ENCODE measurements at places on chromosomes 6 and 20.
A peak's percentile ranks its signal among the peaks of the same experiment; 100 is the strongest.

DNA sequence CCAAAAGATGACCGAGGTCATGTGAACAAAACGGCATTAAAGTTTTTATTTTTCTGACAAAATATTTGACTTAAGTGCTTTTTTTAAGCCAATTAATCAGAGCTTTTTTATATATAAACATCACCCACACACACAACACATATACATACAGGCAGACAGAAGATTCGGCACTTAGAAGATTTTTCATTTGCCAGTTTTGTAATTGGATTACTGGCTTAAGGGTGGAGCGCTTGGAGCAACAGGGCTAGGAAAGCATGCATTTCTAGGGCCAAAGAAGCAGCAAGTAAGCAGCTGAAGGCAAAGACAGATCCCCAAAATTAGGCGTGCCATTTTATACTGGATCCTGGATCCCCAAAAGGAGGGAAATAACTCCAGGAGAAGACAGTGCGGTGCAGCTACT, 30.3 kb downstream of the SAMD5 start:
- DNase-seq = no peak

- no peak for DNase-seq
Measured at GRCh38 chr20:48667889-48668413, 159.8 kb downstream of the PREX1 start.

- DNase-seq = no peak
Measured at GRCh38 chr6:15949982-15950381, 178.9 kb upstream of the MYLIP start.

DNA sequence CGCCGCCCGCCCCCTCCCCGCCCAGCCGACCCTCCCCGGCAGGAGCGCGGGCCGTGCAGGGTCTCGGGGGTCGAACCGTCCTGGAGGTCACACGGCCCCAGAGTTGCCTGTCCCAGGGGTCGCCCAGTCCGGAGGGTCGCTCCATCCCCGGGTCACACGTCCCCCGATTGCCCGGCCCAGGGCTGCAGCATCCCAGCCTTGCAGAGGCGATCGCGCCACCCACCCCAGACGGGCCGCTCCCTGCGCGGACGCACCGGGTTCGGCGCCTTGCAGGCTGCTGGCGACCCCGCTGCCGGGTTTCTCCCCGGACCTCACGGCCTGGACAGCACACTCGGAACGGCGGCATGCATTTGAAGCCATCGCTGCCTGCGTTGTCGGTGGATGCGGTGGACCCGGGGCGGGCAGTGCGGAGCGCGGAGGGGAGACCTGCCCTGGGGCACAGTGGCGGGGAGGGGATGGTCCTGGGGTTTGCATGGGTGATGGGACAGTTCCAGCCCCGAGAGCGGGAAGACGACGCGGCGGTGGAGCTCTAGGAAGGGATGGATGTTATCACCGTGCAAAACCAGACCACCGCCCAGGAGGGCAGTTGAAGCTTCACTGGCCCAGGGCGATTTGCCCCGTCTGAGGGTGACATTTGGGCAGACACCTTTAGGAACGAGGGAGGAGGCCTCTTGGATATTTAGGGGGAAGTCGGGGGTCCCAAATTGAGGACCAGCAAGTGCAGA, 22.7 kb upstream of the FRMD1 start:
- DNase-seq = no peak

DNA sequence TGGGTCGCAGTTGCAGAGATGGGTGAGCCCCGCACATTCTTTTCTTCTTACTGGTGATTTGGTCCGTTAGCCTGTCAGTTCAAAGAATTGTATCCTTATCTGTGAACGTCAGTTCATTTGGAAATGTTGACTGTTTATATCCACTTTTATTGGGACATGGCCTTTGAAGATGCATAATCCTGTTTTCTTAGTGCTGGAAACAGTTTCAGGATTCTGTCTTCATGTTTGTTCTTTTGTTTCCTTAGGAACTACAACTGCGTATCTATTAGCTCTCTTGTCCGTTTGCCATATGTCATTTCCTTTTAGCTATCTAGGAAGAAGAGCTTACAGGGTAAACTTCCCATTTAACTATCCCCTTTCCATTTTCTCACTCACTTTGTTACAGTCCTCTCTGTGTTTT, 35.0 kb upstream of the TULP1 start:
- DNase-seq = no peak

DNA sequence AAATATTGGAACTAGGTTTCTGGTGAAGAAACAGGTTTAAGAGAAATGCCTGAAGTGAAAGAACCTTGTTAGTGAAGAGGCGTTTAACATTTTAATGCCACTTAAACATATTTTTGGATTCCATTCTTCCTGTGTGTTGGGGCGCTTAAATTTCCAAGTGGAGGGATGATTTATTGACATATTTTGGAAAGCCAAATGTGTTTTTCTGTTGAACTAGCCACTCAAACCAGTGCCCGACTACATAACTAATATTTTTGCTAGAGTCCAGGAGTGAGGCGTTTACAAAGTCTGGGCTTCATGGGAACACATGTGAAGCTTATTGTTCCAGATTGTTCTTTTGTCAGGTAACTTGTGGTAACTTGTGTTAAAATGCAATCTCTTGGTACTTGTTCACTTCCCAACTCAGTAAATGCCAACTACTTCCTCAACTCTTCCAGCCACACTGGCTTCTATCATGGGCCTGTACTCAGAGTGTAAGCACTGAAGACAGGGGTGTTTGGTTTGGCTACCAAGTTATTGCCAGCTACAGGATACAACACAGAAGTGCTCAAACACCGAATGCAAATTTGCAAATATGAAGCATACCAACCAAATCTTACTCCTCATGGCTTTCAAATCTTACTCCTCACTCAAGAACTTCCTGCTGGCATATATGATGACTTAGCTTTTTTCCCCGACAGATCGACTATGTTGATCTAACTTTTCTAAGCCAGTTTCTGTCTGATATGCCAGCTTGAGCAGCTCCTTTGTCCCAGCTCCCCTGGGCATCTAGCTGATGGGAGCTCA, 2.0 kb upstream of the ZNFX1 start:
- no peak for DNase-seq

DNA sequence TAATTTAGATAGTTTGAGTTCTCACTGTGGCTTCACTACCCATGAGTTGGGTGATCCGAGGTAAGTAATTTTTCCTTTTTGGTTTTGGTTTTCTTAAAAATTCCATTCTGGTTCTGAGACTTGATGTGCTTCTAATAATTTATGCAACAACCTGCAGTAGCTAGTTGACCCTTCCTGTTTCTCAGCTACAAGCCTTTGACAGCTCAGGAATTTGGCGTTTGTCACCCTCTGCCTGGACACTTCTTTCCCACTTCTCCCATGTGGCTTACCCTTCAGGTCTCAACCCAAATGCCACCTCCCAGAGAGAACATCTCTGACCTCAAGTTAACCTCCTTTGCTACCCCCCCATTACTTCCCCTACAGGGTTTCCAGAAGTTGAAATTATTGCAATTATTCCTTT, 49.7 kb upstream of the TSHZ2 start:
- DNase-seq = no peak

- no peak for DNase-seq
Measured at GRCh38 chr6:101689695-101690094, 296.2 kb downstream of the GRIK2 start.

DNA sequence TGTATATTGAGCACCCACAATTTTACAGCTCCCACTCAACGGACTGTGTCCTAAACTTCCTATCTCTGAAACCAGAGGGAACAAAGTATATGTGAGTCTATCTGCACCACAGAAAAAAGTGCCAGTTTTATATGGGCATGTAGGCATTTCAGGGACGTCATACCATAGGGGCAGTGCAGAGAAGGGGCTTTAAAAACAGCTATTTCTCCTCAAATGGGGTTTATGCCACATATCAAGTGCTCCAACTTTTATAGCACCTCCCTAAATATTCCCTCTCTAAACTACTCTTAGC, 28.9 kb upstream of the ASF1A start:
- DNase-seq = no peak

GRCh38 chr6:113854531-113855499, 2.3 kb upstream of the MARCKS start:
- DNase-seq = peak; percentile 97

DNA sequence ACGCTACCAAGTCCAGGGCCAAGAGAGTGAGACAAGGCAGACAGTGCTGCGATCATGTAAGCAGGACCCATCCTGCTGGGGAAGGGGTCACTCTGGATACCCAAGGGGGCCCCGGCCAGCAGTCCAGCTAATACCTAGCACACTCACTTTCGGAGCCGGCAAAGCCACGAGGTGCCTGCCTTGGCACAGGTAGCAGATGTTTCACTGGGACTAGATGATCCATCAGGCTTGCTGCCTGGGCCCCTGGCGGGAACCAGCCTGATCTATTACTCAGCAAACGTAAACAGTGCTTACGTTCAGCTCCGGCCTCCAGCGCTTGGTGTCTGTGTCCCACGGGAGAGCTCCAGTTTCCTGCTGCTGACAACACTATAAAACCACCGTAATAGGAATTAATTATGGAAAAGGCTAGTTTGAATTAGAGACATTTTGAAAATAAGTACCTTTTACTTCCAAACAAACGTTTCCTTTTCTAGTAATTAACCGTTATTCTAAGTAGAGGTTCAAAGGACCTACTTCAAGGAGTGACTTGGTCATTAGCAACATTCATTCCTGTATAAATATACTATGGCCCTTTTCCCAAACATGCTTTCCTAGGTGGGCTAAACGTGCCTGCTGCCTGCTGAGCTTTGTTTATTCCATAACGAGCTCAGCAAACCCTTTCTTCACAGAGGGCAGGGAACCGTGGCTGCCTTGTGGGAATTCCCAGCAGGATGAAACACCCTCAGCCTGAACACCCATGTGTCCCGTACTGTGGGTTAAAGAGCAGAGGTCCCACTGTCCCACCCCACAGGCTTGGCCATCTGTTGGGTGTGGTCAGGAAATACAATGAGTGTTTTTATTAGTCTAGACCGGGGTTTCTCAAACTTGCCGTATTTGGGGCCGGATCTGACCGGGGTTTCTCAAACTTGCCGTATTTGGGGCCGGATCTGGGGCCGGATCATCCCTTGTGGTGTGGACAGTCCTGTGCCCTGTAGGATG, 18.4 kb downstream of the SLC22A23 start:
- no peak for DNase-seq

- no peak for DNase-seq
Measured at GRCh38 chr6:93524671-93525451, 105.5 kb upstream of the EPHA7 start.

GRCh38 chr20:2986466-2986865, 57.0 kb upstream of the GNRH2 start:
- no peak for DNase-seq

- DNase-seq = no peak
Measured at GRCh38 chr20:23118144-23118543, 32.0 kb upstream of the CD93 start.

DNA sequence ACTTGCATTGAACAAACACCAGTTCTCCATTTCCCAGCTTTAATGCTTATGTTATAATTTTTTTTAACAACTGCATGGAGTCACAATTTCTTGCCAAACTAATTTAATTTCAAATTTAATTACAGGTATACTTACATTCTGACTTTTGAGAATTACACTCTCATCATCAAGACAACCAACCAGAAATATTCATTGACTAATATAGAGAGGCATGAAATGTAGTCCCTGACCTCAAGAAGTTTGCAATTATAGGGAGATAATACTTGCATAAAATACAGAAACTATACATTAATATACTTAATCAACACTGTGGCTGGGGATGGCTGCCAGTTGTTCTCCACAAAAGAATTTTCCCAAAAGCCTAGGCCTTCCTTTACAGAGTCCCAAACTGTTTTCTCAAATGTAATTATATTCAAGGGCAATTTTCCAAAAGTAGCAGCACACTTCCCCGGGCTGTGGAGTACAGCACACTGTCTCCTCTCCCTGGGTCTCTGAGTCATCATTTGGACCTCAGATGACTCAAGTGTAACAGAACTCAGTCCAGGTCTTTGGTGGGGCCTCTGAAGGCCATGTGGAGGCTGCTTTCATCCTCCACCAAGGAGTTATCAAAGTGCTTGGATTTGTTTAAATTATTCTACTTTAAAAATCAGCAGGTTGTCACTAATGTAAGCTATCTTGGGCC, 114.1 kb downstream of the KIF16B start:
- peak; percentile 51 for DNase-seq

DNA sequence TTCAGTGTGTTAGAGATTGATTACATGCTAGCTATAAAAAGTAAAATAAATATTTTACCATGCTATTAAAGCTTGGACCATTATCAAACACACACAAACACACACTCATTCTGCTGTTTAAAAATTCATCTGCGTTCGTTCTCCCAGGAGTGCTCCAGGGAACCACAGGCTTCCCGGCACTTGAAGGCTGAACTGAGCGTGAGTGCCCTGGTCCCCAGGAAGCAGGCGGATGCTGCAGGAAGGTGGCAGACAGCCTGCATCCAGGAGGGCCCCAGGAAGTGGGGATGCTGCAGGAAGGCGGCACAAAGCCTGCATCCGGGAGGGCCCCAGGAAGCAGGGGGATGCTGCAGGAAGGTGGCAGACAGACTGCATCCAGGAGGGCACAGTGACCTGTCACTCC, 147.2 kb upstream of the SNX9 start:
- no peak for DNase-seq

DNA sequence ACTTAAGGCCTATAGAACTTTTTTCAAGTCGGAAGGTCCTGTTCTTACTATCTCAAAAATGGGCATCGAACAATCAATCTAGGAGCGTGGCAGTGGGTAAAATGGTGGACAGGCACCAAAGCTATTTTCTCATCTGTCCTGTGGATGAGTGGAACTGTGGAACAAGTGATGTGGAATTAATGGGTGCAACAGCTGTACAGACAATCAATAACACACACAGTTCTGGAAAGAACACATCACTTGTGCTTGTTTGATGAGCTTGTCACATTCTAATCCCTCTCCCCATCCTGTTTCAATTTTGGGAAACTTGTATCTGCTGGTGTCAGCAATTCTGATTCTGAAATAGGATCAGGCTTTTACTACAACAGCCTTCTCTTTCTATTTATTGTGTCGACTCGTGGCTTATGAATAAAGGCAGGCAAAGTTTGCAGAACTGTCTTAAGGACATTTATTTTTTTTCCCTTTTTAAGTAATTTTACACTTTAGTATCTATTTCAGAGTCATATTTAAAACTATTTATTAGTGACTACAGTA, 11.5 kb downstream of the RBM24 start:
- DNase-seq = no peak

DNA sequence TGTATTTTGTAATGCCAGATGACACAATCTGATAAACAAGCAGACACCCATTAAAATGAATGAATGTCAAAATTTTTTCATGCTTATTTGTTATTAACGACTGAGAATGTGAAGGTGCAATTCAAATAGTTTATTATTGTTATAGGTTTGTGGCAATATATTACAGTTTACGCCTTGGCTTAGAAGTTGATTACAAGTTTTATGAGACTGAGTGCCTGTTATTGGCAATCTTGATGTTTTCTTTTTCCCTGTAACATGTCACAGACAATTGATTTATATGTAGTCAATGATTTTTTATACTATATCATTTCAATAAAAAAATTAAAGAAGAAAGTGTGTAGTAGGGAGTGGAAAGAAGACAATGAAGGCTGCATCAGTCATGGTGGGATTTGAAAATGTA, 144.1 kb upstream of the EEF1E1 start:
- no peak for DNase-seq

DNA sequence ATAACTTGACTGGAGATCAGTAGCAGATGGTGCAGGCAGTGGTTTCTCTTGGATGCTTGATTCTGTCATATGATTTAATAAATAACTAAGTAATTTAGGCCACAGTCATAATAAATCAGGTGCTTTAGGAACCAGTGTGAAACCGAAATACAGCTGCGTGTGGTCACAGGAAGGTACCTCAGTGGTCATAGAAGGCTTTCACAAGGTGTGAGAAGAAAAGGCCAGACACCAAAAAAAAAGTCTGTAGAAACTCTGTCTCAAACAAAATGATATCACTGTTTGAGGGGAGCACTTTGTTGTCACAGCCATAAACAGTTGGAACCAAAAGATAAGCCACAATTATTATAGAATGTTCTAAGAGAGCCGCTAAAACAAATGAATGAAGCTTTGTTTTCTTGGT, 56.5 kb downstream of the ARMC2 start:
- no peak for DNase-seq

GRCh38 chr6:154830771-154831170, 97.6 kb downstream of the SCAF8 start:
- no peak for DNase-seq

Data from right hindlimb (tissue), 1 donor.